GM23248 (cell line): ENCODE measurements at places on chromosomes 5 and 9.

- DNase-seq = peak; percentile 97
Observed at GRCh38 chr9:16337322-16338029, 533.0 kb downstream of the BNC2 start.

DNA sequence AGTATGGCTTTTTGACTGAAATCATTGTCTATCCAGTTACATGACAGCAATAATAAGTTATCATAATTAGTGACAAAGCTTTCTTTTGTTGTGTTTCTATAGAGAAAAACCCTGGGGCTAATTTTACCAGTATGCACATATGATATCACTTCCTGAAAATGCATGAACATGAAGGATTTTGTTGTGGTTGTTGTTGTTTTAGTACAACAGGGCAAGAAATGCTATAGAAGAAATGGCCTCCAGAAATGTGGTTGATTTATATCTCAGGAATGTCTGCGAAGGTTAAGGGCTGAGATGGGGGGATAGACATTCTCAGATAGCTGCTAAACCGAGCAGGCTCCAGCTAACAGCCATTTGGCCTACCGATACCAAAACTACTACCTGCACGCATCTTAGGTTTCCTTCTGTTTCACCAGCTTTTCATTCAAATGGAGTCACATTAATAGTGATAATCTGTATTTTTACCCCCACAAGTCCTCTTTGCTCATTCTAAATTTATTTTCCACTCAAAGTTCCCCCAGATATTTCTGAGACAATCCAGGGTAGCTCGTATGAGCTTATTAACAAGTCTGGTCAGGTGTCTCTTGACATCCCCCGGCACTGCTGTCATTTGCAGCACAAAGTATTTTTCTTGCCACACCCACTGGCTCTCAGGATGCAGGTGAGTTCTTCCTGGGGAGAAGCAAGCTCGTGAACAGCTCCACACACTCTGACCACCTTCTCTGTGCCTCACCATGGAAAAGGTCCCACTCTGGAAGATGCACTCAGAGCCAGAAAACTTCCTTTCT lies 232.4 kb upstream of the GAS1 start:
- DNase-seq = peak; percentile 22

DNA sequence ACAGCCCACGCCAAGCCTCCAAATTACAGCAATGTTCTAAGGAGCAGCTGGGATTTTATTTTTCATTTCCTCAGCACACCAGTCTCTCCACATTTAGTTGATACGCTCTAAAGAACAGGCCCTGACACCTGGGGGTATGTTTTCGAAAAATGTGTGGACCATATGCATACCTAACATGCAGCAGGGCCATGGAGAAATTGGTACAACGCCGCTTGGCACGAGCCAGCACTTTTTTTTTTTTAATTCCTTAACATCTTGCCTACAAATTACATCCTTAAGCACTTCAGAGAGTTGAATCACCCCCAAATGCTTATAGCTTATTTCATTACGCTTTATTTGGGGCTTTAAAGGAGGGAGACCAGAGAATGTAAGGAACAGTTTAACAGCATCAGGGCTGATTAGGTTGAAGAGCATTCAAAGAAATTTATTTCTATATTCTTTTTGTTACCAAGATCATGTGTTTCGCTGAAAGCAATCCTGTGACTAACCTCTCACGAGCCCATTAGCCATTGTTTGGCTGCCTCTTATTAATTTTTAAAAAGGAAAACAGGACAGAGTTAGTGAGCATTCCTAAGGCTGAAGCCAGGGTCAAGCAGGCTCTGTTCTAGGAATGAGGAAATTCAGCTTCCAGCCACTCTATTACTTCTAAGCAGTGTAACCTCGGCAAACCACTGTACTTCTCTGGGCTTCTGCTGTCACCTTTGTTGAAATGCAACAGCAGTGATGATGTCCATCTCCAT lies 173.8 kb downstream of the ACTL7B start:
- no peak for DNase-seq

DNA sequence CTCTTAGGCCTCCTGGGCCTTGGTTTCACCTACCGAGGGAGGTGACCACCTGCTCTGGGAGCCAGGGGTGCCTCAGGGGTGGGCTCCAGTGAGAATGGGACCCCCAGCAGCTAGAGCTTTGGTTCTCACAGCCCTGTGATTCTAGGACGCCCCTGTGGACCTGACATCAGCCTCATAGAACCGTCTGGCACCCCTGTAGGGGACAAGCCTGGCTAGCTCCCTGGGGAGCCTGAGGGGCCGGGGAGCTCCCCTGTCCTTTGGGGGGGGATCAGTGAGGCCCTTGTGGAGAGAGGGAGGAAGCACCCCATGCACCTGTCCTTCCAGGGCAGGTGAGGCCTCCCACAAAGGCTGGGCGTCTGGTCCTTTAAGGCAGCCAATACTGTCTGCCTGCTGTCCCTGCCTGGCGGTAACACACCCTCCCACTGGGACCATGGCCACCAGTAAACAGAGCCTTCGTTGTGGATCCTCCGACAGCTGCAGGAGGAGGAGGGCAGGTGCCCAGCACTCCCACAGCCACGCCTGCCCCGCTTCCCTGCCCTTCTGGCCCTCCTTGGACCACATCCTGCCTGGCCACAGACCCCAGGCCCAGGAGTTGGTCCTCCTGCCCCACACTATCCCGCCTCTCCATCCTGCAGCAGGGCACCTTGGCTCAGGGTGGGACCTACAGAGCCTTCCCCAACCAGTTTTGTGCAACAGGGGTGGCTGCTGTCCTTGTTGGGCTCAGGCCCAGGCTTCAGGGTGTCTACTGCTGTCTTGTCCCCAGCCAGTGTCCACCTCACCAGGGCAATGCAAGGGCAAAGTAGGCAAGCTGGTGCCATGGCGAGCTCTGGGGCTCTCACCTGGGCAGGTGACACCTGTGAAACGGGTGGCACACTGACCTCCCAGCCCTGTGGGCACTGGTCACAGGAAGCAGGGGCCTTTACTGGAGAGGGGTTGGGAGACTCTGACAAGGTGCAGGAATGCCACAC lies 3.0 kb upstream of the TUBB4B start:
- no peak for DNase-seq

GRCh38 chr5:131379723-131380122 lies 115.9 kb downstream of the CDC42SE2 start:
- DNase-seq = no peak

DNA sequence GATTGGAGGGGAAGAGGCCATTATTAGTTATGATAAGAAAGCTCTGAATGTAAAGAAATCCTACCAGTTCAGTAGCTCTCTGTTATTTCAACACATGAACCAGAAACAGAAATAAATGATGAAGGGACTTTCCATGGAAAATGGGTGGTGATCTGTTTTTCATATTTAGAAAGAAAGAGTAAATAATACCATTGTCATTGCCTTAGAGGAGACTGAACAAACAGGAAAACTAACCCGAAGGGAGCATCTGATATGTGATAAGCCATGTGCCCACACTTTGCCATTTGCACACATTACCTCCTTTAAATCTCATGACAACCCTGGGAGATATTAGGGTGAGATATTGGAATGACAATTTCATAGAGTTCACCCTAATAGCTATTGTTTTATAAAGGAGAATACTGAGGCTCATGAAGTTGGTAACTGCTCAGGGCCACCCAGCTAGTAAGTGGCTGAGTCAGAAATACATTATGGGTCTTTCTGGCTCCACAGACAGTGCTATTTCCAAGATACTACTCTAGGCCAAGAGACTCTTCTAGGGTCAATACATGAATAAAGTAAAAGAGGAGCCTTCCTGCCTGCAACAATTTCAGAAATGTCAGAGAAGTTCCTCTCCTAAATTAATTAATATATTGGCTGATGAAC lies 111.0 kb upstream of the SLIT3 start:
- peak; percentile 51 for DNase-seq

DNA sequence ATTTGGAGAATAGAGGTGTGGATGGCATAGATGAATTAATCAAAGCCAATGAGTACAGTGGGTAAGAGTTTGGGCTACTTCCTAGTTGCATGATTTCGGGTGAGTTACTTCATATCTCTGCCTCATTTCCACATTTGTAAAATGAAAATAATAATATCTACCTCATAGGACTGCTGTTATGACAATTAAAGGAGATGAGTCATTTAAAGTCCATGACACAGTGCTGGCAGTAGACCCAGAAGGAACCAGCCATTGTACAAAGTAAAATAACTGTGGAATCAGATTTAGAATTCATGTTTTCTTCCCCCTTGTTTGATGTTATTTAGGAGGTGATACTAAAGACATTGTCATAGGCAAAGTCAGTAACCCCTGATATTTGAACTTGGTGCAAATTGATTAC lies 139.5 kb upstream of the SLC27A6 start:
- peak; percentile 56 for DNase-seq
